K562 (cell line): ENCODE measurements at places on chromosomes 2 and 18.

DNA sequence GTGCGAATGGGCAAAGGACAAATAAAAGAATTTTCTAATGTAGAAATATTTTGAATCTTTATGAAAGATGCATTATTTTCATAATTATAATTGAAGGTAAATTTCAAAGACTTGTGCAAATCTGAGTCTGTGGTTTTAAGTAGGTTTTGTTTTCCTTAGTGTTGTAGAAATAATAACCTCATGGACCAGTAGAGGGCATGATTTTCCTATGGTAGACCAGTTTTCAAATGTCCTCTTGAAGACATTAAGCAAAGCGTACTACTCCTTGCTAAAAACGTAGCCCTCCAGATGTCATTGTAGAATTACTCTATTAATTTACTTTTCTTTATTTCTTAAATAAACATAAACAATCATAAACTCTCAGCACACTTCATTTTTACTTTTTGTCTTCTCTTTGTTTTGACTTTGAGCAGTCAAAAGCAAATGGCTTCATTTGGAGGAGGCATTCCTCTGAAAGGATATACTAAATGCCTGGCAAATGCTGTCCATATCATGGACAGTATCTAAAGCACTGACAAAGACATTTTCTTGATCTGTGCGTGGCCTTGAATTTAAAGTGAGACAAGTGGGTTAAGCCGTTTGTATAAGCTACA lies 85.8 kb upstream of the FAM237A start:
- peak; percentile 33 for DNase-seq

DNA sequence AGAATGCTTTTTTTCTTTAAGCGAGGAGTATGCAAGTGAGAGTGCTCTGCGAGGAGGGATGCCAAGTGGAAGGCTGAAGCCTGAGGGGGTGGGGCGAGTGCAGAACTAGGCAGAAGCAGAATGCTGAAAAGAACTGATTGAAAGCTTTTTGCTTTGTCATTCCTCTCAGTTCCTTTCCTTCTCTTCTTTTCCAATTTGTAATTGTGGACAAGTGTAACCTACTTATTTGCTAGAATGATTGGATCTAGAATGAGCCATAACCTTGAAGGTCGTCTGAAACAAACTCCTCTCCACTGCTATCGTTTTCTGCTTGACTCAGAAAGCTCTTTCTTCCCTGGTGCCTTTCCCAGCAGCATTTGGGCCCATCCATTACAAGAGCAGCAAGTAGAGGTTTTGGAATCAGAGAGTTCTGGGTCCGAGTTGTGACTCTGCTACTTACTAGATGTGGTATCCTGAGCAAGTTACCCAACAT lies 115.3 kb downstream of the METTL8 start:
- DNase-seq: no peak

DNA sequence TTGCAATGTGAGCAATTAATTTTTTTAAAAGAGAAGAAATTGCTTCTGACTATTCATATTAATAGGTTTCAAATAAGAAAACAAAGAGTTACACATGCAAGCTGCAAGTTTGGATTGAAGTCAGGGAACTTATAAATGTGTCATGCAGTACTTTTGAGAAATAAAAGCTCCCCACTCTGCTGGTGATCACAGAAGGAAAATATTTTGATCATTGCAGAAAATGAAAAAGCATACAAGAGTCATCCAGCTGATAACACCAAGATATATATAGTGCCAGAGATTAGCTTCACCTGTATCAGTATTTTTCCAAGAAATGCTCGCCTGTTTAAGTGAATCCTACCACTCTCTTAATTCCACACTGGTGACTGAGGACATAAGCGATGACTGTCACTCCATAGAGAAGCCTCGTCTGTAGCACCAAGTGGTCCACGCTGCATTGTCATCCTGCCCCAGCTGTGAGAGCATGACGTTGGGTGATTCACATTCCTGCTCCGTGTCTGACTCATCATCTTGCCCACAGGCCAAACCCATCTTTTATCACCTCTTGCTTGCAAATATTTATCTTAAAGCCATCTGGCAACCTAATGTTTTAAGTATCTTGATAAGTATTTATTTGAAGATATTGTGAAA lies 178.0 kb downstream of the ASXL3 start:
- DNase-seq: no peak

DNA sequence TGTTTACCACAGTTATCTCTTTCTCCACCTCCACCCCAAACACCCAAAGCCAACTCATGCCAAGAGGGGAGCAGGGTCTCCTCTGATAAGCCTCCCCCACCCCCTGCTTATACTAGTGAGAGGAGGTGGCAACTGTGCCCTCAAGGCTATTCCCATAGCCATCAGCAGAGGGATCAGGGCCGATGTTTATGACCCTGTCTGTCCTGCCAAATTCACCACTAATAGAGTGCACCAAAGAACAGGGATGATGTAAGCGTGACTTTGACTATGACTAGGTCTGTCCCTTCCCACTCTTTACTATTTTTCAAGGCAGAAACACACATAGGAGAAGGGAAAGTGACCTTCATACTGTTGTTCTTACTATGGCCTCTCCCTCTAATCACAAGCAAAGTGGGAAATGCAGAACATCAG lies 74.6 kb downstream of the CLHC1 start:
- DNase-seq: peak; percentile 52

DNA sequence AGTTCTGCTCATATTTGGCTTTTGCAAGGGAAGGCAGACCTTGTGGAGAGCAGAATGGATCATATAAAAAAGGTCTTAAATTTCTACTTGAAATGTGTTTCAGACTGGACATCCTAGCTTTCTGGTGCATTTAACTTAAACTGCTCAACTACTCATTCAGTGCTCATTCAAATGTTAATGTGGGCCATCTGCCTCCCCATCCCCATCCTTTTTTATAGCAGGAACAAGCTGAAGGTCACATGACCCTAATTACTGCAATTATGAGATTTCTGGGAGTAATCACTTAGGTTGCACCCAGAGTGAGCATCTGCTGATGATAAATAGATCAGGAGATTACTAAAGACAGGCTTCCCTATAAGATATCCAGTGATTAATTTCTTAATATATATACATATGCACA lies 96.1 kb downstream of the MAP2 start:
- no peak for DNase-seq

- DNase-seq: no peak
Measured at GRCh38 chr2:12750166-12750905, 33.6 kb downstream of the TRIB2 start.

- no peak for DNase-seq
Measured at GRCh38 chr2:97715951-97716694, 2.7 kb downstream of the ZAP70 start.

DNA sequence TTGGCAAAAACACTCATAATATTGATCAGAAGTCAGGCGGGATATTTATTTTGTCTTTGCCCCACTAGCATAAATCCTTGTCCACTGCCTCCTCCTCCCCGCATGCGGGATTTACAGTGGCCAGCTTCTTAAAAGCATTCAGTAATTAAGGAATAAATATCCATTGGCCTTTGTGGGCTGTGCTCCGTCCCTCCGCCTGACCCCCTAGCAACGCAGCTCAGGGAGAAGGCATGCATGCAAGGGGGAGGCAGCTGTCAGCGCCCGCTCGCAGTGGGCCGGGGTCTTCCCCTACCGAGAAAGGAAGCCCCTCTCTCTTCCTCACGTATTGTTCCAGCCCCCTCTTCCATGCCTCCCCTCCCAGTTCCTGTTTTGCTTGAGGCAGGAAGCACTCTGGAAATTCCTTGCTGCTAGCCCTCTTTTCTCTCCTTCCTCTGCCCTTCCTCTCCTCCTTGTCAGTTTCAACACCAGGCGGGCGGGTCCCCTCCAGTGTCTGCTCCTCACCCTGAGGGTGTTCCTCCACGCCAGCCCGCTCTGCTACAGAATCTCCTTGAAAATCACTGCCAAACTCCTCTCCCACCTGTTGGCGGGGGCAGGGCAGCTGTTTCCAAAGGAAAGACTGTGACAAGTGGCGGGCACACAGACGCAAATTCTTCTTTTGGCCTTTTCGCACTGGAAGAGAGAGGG lies 60.1 kb downstream of the GBX2 start:
- no peak for DNase-seq

DNA sequence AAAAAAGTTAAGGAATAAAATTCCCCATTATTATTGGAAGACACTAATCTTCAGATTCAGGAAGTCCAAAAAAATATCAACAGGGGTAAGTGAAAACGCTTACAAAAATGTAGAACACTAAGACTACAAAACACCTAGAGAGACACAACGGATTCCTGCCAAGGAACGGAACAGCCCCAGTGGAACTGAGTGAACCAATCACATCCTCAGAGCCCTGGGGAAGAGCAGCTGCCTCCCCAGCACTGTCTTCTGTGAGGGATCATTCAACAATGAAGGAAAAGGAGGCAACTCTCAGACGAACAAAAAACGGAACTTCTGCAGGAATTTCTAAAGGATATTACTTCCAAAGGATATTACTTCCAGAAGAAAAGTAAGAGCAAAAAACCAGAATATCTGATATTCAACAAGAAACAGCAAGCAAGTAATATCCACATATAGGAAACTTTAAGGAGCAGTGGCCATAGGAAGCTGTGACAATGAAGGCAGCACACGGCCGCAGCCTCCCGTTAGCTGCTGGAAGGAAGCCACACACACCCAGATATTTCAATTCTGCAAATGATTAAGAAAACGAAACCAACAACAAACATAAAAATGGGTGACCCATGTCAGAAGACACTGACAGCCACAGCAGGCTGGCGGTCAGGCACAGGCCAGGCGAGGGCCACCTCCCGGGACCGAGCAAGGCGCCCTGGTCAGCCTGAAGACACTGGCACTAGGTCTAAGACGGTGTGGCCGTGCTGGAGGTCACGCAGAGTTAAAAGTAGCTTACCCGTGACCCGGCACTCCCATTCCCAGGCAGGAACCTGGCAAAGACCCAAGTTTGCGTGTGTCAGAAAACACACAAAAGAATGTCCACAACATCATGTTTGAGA lies 81.8 kb downstream of the HDAC4 start:
- peak; percentile 57 for DNase-seq

DNA sequence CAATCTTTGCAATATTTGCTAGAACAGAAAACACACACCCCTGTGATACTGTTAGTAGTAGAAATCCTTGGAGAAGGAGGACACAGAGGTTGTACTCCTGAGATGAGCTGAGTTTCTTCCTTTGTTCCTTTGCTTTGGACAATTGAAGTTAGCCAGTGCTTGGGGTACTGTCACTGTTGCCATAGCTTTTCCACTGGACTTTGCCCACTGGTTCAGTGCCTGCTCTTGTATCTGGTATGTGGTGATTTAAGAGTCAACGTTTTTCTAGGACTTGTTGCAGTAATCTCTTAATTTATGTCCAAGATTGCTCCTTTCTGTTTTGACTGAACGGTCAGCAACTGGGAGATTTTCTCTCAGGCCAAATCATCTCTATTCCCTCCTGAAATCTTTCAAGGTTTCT lies 26.1 kb upstream of the RAB27B start:
- DNase-seq: no peak

- no peak for DNase-seq
Measured at GRCh38 chr2:170070778-170071177, 107.2 kb upstream of the MYO3B start.

DNA sequence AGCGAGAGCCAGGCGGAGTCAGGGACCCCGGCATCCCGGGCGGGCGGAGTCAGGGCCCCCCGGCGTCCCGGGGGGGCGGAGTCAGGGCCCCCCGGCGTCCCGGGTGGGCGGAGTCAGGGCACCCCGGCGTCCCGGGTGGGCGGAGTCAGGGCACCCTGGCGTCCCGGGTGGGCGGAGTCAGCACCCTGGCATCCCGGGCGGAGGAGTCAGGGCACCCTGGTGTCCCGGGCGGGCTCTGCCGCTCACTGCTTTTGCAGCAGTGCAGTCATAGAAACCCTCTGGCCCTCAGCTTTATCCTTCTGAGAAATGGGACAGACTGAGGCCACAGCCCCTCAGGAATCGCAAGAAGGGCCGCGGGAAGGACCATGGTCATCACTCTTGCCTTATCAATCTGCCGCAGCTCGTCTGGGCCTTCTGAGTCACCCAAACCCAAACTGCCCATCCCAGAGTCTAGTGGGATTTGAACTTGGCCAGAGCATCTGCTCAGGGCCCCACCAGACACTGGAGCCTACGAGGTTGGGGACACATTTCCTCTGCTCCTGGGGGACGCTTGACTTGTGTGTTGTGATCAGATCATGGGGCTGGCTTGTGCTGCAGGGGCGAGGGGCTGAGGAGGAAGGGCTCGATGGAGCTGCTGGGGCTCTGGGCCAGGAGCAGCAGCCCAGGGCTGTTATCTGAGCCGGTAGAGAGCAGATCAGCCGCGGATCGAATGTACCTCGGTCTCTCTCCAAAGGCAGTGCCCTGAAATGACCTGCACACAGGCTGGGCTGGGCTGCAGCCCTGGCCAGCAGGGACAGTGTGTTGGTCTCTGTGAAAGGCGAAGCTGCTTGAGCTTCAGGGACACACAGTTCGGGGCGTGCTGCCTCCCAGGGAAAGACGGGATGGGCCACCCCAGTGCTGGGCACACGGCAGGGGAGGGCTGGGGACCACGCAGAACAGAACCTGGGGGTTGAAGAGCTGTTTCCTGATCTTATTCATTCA lies 290.1 kb upstream of the HDAC4 start:
- peak; percentile 28 for DNase-seq

DNA sequence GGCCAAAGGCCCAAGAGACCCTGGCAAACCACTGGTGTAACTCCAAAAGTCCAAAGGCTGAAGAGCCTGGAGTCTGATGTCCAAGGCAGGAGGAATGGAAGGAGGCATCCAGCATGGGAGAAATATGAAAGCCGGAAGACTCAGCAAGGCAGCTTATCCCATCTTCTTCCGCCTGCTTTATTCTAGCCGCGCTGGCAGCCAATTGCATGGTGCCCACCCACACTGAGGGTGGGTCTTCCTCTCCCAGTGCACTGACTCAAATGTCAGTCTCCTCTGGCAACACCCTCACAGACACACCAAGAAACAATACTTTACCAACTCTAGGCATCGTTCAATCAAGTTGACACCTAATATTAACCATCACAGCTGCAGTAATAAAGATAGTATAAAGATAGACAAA lies 34.1 kb downstream of the MAPK4 start:
- DNase-seq: no peak

DNA sequence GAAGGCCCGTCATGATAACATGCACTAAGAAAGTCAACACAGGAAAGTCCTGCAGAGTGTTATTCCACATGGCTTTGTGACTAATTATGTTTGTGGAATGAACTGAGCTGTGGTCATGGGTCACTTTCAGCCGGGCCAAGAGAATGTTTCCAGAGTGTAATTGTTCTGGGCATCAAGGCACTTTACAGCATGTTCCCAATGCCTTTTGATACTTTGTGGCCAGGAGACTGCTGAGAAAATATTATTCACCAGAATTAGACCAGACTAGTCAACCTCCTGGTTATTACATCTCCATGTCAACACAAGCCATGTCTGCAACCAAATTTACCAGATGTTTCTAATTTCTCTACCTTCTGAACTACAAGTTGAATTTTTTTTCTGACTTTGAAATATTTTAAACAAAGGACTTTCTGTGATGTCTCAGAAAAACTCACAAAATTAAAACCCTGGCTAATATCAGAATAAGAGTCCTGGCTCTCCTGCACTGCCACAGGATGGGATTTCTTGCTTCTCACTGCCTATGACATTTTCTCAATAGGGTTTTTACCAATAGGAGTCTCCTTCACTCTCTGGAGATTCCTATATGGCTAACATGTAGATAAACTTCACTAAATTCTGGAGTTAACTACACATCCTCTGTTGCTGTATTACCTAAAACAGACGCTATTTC lies 90.6 kb upstream of the WDR75 start:
- DNase-seq: no peak

- DNase-seq: no peak
Measured at GRCh38 chr2:137535897-137536296, 428.4 kb upstream of the HNMT start.

GRCh38 chr2:150639383-150639782 lies 151.9 kb upstream of the RND3 start:
- DNase-seq: no peak

GRCh38 chr2:171178993-171179392 lies 18.3 kb upstream of the TLK1 start:
- no peak for DNase-seq

- no peak for DNase-seq
Measured at GRCh38 chr2:187302116-187302515, 145.9 kb downstream of the CALCRL start.
